ENCODE measurements at places on chromosomes 11 and 22.

DNA sequence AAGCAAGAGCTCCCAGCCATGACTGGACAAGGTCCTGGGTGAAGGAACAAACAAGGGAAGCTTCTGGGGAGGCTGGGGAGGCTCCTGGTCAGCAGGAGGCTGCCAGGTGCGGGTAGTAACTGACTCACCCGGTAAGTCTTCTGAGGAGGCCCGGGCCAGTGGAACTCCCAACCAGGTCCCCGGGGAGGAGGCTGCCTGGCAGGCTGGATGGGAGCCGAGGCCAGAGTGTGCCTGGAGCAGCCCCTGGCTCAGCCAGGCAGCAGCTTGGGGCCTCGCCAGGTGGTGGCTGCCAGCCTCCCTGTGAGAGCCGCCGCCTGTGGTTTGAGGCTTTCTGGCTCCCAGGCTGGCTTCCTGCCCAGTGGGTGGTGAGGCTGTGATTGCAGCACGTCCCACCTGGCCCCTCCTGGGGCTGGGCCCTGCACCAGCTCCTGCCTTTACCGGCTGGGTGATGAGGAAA is 46.2 kb downstream of the IGF2 start:
- peak; percentile 74 for DNase-seq

DNA sequence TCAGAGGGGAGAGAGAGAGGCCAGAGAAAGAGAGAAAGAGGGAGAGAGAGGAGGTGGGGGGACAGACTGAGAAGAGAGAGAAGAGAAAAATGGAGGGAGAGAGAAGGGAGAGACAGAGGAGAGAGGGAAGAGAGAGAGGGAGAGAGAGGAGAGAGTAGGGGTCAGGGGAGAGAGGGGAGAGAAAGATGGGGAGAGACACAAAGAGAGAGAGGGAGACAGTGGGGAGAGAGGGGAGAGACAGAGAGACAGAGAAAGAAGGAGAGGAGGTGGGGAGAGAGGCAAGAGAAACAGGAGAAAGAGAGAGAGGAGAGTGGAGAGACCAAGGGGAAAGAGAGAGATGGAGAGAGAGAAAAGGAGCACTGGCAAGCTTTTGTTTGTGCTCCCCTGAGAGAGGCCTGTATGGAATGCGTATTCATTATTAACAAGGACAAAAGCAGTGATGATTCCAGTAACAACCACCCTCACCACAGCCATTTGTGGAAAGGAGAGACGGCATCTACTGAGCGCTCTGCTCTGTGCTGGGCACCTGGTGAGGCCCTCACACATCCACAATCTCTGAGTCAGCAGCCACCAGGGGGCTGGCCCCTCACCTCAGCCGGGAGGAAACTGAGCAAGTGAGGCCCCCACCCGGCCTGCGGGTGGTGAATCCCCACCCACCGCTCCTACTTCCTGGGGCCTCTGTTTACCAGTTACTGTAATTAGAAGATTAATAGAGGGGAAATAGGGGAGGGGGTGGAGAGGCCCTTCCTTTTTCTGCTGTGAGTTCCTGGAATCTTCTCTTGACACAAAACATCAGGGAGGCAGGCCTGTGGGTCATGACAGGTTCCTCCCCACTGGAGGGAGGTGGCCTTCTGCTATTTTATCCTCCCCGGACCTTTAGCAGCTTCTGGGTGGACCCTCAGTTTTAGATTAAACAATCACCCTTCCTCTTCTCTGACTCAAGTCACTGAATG is 14.6 kb upstream of the MIAT start:
- DNase-seq, result no peak

DNA sequence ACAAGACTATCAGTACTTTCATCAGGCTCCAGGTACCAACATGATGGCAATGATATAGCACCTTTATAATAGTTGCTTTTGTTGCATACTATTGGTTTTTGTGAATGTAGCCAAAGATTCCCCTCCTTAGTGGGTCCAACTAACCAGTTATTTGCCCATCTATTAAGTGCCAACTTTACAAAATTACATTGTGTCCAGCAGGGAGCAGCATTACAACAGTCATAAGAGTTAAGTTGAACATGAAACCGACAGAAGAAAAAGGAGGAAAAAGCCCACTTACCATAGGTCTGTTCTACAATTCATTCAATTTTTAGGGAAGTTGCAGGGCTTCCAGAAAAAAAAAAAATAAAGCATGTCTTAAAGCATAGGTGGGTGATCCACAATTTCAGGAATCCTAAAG is 21.6 kb downstream of the IMMP1L start:
- no peak for DNase-seq

- DNase-seq, result no peak
Observed at GRCh38 chr11:134980819-134981710, 569.0 kb upstream of the B3GAT1 start.

DNA sequence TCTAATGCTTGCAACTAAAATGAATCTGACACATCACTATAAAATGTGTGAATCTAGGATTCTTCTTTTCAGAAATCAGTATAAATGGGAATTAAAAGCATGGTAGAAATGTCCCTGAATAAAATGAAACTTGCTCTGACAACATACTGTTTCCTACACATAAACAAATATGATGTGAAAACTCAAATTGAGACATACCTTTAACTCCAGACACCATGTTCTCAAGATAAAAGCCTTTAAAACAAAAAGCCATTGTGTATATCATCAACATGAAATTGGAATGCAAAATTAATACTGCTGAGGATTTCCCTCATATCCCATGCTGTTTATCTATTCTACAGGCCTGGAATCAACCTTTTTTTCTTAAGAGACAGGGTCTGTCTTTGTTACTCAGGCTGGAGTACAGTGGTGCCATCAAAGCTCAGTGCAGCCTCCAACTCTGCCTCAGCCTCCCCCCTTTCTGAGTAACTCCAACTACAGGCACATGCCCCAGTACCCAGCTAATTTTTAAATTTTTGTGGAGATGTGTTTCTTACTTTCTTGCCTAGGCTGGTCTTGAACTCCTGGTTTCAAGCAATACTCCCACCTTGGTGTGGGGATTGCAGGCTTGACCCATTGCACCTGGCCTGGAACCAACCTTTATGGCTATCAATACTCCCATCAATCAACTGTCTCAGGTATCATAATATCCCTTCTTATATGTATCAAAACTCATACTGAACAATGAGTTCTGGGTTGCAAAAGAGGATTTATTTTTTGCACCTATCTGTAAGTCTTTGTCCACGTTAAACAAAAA is 6.7 kb downstream of the TAF1D start:
- DNase-seq, result no peak

DNA sequence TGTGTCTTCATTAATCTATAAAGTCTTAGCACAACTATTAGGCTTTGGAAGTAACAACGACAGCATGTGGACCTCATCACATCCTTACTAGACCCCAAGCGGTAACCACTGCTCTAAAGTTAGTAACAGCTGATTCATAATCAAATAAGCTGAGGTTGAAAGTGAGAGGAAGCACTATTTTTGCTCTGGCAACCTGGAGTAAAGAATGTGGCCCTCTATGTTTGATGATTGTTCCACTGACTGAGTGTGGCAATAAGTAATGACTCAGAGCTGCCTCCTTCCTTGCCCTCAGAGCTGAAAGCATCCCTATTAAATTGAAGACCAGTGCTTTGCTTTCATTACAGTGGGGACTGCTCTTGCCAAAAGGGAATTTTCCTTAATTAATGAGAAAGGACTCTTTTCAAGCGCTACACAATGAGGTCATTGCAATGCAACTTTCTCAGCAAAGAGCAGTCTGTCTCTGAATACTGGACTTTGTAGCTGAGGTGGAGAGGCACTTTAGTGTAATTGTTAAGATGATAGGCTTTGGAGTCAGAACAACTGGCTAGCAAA is 906.1 kb upstream of the RAG2 start:
- no peak for DNase-seq

All from left hindlimb (tissue), 1 donor.